ENCODE measurements at places on chromosomes 5 and 9. TPM values are rescaled to one million over a fixed set of nuclear protein-coding genes. Genes with fewer than 3 reads are reported as not detected.
A peak's percentile ranks its signal among the peaks of the same experiment; 100 is the strongest.

Gene GAPVD1
- total RNA-seq, result 51.2 TPM

Gene TRIM36
- 4.4 TPM for total RNA-seq

DNA sequence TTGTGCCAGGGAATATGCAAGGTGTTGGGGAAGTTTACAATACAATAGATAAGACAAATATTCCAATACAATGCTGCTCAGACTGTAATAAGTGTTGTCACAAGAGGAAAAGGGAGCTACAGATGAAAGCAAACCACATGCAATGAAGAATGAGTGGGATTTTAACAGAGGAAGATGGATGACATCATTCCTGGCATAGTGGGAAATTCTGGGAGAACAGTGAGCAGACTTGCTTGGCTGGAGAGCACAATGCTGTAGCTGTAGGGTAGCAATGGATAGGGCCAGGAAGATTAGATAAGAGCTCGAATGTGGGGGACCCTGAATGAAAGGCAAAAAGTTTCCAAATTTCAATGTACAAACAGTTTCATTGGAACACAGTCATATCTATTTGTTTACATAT is 9.5 kb upstream of the DPYSL3 start:
- no peak for DNase-seq

DNA sequence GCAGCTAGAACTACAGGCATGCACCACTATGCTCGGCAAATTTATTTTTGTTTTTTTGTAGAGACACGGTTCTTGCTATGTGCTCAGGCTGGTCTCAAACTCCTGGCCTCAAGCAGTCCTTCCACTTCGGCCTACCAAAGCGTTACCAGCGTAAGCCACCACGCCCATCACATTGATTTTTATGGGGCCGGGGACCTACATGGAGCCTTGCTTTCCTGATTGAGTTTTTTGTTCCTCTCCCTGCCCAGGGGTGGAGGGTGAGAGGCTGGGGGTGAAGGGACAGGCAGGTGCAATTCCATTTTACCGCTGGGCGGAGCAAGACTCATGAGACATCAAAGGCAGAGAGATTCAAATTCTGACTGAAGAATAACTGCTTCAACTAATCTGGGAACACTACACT is 1.9 kb downstream of the ALDH1B1 start:
- no peak for DNase-seq

GRCh38 chr5:179858241-179858585 is 404 bp downstream of the MRNIP start:
- DNase-seq, result peak; percentile 9

GRCh38 chr5:36045895-36046294 is 20.8 kb downstream of the UGT3A2 start:
- DNase-seq, result no peak

DNA sequence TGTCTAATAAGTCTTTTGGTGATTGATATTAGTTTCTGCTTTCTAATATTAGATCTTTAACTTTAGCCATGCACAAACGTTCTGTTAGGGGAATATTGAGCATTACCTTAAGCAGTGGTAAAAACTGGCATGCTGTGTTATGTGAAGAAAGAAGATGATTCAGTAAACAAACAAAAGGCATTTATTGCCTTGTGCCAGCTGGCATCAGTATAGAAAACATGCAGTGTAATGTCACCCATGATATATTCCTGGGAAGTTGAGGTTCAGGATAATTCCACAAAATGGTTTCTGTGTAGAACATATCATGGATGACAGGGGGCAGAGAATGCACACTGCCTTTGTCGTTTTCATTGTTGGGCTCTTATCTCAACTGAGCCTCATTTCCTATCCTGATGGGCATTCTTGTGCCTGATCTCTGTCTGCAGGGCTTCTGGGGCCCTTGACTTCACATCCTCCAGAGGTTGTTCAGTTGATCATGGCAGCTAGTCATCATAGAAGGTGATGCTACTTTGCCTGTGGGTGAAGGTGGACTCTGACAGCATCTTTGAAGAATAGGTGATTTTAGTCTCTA is 24.2 kb downstream of the LRRTM2 start:
- no peak for DNase-seq

DNA sequence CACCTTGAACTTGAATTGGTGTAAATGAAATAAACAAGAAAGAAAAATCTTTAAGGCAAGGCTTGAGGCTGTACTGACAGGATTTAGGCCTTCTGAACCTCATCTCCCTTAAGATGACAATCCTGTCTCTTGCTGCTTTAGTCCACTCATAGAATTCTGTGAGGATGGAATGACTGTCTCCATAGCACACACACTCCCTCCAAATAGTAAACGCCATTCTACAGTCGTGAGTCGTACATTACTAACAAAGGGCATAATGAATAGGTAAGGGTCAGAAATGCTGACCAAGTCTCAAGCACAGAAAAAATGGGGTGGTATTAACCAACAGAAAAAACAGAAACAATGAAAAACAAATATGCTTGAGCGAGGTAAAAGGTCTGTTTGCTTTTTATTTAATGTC is 71.8 kb upstream of the SIMC1 start:
- DNase-seq, result no peak

Gene ZNF622
- total RNA-seq, result 56.4 TPM

DNA sequence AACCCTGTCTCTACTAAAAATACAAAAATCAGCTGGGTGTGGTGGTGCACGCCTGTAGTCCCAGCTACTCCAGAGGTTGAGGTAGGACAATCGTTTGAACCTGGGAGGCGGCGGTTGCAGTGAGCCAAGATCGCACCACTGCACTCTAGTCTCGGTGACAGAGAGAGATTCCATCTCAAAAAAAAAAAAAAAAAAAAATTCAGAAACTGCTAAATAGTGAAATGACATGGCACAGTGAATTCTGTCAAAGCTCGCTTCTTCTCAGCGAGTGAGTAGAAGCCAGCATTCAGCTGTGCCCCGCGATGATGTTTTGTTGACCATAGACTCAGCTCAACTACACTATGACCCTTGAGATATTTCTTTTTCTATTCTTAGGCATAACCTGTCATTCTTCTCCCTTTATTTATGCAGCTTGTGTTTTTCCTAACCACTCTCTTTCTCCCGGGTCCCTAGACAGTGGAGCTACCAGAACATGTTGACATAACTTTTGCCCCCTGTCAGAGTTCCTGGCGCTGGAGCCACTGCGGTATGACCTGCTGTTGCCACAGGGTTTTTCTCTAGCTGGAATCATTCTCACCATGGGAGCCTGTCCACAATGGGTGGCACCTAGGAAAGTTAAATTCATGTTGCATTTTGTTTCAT is 13.5 kb upstream of the IQGAP2 start:
- no peak for DNase-seq

GRCh38 chr5:7245121-7245651 is 150.8 kb upstream of the ADCY2 start:
- no peak for DNase-seq

Gene LCN6
- not detected for total RNA-seq

DNA sequence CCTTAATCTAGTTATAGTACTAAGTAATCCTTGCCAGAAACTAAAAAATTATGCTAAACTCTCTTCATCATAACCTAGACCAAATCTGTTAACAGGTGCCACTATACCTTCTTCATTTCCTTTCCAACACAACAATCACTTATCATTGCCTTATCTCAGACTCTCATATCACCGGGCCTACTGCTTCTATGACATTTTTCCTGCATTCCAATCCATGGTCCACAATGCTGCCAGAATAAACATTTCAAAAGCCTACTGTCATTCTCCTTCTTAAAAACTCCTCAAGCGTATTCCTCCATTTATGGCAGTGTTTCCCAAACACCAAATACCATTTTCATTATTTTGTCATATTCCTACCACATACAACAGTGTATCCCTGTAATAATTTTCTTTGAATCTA is 6.5 kb downstream of the PPP6C start:
- DNase-seq, result peak; percentile 63

GRCh38 chr5:181219262-181220177 is 3.6 kb upstream of the TRIM41 start:
- DNase-seq, result no peak

Gene ECSCR
- 1.00 TPM for total RNA-seq

Gene CCDC171
- total RNA-seq, result 2.0 TPM

DNA sequence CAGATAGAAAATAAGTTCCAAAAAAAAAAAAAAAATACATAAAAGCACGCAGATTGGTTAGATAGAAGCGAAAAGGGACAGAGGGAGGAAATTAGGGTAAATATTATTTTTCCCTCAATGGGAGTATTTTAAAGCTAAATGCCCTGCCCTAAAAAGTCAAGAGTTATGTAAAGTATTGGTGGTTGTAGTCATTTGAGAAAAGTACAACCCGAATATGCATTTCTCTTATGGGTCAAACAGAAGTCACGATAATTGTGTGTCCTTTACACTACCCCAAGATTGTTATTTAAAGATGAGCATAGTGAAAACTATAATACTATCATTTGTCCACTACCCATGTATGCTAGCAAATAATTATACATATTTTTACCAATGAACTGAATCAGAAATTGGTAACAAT is 368.7 kb downstream of the NDUFS4 start:
- no peak for DNase-seq

Gene VCAN
- 542 TPM for total RNA-seq

GRCh38 chr5:158431369-158432029 is 572.6 kb upstream of the CLINT1 start:
- peak; percentile 25 for DNase-seq

- no peak for DNase-seq
Measured at GRCh38 chr5:38048400-38048799, 208.6 kb upstream of the GDNF start.

Gene ADAMTS12
- total RNA-seq, result 143 TPM

DNA sequence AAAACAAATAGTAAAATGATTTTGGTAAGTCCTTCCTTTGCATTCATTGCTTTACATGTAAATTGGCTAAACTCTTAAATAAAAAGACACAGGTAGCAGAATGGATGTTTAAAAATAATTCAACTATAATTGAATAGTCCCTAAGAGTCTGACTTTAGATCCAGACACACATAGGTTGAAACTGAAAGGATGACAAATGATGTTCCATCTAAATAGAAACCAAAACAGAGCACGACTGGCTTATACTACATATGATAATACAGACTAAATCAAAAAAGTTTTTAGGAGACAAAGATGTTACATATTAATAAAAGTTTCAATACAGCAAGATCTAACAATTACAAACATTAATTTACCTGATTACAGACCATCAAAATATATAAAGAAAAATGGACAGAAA is 2055.1 kb upstream of the WWC1 start:
- DNase-seq, result no peak

Gene FGFR4
- 4.8 TPM for total RNA-seq

Gene SH2D3C
- 5.8 TPM for total RNA-seq

Gene MLANA
- not detected for total RNA-seq

GRCh38 chr9:34262971-34263370 is 66.1 kb downstream of the KIF24 start:
- no peak for DNase-seq

DNA sequence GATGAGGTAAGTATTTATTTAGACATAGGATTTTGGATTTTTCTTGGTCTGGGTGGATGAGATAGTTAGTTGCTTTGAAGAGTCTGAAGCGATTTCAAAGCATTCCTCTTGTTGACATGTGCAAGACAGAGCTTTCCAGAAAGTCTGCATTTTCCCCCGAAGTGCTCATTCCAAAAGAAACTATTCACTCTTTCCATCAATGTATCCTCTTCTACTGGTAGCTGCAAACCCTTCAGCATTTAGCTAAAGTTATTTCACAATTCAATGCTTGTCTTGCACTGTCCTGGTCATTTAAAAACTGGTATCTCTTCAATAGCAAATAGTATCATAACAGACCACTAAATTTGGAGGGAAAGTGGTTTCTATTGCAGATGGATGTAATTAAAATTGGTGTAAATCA is 13.0 kb downstream of the NREP start:
- DNase-seq, result peak; percentile 76

Gene PCDHA6
- 2.7 TPM for total RNA-seq

GRCh38 chr5:53323943-53324642 is 156.3 kb upstream of the FST start:
- DNase-seq, result peak; percentile 26

DNA sequence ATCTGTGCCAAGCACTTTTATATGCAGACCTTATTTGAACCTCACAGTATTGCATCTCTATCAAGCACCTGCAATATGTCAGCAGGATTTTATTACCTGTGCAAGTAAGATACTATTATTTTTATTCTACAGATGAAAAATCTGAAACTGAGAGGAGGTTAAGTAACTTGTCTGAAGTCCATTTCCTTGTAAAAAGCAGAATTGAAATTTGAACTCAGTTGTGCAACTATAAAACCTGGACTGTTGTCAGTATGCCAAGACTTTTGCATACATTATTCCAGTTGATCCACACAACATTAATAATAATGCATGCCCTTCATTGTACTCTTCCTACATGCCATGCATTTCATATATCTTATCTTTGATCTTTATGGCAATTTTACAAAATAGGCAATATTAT is 82.2 kb upstream of the BRINP1 start:
- no peak for DNase-seq

DNA sequence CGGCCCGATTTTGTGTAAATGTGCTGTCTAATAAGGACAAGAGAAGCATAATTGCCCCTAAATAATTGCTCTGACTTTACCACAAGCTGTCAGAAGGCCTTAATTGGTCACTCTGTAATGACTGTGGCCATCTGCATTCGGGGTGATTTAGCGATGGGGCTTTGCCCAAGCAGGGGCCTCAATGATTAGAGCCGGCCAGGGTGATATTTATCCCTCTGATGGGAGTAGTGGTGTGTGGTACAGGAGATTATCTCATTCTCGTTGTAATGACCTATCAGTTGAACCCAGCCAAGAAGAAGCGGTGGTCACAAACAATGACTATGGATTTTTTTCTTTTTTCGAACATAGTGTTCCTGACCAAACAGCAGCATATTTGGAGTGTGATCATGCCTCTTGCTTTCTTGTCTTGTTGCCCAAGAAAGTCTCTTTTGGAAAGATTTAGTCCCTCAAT is 72.0 kb upstream of the SAP30L start:
- DNase-seq, result no peak

Gene SETX
- total RNA-seq, result 48.4 TPM

DNA sequence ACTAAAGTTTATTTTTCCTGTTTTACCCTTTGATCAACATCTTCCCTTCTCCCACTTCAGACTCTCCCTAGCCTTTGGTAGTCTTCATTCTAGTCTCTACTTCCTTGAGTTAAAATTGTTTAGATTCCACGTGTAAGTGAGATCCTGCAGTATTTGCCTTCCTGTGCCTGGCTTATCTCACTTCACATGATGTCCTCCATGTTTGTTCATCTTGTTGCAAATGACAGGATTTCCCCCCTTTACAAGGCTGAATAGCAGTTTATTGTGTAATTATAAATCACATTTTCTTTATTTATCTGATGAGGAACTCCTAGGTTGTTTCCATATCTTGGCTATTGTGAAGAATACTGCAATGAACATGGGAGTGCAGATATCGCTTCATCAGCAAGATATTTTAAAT is 461.7 kb downstream of the CHSY3 start:
- DNase-seq, result no peak

- peak; percentile 39 for DNase-seq
Measured at GRCh38 chr9:751137-752051, 90.1 kb upstream of the DMRT1 start.

GRCh38 chr5:109865637-109866036 is 175.9 kb downstream of the MAN2A1 start:
- peak; percentile 100 for DNase-seq

- DNase-seq, result no peak
Measured at GRCh38 chr9:130423272-130423671, 21.5 kb upstream of the ASS1 start.

Measured in astrocyte (in vitro differentiated cells and primary cell).